ENCODE measurements at places on chromosomes 4 and X.

GRCh38 chr4:54958236-54958635, 167.2 kb downstream of the KDR start:
- H3K4me3 ChIP-seq = no peak overlapping the region
- no peak overlapping the region for H3K27ac ChIP-seq
- H3K4me1 ChIP-seq = no peaks in the 10 kb centered on the region
- no peak for DNase-seq
- H3K27me3 ChIP-seq = peaks cover 3% of the 10 kb centered on the region

- no peaks in the 10 kb centered on the region for H3K36me3 ChIP-seq
- no peaks in the 10 kb centered on the region for H3K27me3 ChIP-seq
- H3K4me3 ChIP-seq = peak overlapping the region; percentile 56
- H3K4me1 ChIP-seq = peaks cover 40% of the 10 kb centered on the region
- peak overlapping the region; percentile 100 for H3K27ac ChIP-seq
These were observed 12.0 kb downstream of the EREG start for GRCh38 chr4:74376888-74377483.

- peak overlapping the region; percentile 23 for H3K4me3 ChIP-seq
- peaks cover 57% of the 10 kb centered on the region for H3K4me1 ChIP-seq
- peak; percentile 79 for DNase-seq
- peak overlapping the region; percentile 100 for H3K27ac ChIP-seq
- H3K36me3 ChIP-seq = peaks cover 63% of the 10 kb centered on the region
- H3K27me3 ChIP-seq = no peaks in the 10 kb centered on the region
These were observed 10.5 kb downstream of the ANXA5 start for GRCh38 chr4:121686255-121686654.

DNA sequence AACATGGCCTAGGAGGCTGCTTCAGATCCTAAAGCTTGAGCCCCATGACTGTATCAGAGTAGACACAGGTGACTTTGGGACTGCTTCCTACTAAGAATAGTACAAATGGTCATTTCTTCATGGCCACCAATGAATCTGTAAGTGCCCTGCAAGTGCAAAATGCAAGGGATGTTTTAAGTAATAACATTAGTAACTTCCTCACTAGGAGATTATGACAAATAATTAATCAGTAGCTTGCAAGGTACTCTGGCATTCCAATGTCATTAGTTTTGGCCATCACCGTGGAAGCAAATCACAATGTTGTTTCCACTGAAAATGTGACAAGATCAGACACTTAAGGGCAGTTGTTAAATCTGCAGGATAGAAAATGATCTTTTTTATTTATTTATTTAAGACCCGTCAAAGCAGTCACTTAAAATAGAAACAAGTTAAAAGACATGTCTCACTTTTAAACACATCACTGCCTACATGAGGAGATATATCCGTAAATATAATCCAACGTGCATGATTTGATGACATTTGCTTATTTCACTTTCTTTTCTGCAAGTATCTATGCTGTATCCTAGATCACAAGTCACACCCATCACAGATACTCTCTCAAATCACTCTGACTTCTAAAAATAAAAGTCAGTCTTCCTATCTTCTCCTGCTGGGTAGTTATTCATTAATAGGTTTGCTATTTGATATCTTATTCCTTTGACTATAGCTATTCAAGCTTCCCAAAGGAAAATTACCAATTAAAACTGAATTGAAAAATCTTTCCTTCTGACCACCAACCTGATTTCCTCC, 400.6 kb downstream of the IL15 start:
- H3K27me3 ChIP-seq = no peaks in the 10 kb centered on the region
- peak; percentile 88 for DNase-seq
- no peaks in the 10 kb centered on the region for H3K36me3 ChIP-seq
- peaks cover 25% of the 10 kb centered on the region for H3K4me1 ChIP-seq
- H3K4me3 ChIP-seq = peak overlapping the region; percentile 14

DNA sequence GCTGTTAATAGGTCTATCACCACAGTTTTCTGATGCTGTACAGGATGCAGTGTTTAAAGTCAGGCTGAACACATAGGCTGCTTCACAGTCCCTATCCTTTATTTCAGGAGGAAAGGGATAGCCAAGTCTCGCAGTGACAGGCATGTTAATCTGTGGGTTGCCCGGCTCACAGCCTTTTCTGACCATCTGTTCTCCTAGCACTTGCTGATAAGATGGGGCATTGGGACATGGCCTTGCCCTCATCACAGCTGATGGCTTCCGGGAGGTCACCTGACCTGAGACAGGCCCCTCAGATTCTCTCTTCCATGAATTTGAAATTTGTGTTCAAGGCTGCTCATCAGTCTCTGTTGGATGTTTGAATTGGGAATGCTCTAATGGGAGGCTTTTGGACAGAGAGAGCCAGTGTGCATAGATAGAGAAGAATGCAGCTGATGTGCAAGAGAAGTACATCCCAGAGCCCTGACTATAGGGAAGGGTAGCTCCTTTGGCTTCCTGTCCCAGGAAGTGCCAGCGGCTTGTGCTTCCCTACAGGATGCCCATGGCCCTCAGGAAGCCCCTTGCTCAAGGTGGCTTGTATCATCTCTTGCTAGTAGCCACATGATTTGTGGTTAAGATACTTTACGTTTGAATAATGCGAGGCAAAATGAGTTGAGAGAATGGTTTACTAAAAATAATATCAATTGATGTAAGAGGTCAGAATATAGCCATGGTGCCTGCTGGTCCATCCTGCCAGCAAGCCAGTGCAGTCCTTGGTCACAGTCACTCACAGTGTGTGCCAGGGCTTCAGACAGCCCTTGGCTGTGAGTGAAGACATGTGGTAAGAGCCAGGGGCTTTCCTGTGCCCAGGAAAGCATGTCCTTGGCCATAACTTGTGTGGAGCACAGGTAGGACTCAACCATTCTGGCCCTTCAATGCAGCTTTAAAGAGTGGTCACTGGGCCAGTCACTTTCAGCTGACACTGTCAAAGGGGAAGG, 88.6 kb downstream of the TSPAN7 start:
- peaks cover 10% of the 10 kb centered on the region for H3K27me3 ChIP-seq
- no peak for DNase-seq
- no peak overlapping the region for H3K27ac ChIP-seq

GRCh38 chr4:170671171-170671570, 581.4 kb upstream of the AADAT start:
- H3K36me3 ChIP-seq = no peaks in the 10 kb centered on the region
- H3K27ac ChIP-seq = no peak overlapping the region
- H3K4me1 ChIP-seq = peaks cover 37% of the 10 kb centered on the region
- no peak overlapping the region for H3K4me3 ChIP-seq

DNA sequence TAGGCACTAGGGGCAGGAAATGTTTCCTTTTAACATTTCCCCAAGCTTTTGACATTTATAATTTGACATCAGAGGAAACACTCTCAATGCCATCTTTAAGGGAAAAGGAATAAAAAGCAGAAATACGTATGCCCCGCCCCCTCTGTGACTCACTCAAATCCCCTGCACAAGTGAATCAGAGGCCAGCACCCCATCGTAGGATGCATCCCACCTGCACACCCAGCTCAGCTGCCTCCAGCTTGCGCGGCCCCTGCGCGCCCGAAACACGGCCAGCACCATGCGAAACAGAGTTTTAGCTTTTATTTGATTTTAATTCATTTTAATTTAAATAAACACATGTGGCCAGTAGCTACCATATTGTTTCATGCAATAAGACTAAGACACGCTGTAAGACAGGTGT, 29.5 kb downstream of the ABLIM2 start:
- no peak overlapping the region for H3K27ac ChIP-seq
- H3K4me1 ChIP-seq = no peaks in the 10 kb centered on the region
- no peaks in the 10 kb centered on the region for H3K36me3 ChIP-seq
- no peak overlapping the region for H3K4me3 ChIP-seq
- no peak for DNase-seq
- H3K27me3 ChIP-seq = no peaks in the 10 kb centered on the region

DNA sequence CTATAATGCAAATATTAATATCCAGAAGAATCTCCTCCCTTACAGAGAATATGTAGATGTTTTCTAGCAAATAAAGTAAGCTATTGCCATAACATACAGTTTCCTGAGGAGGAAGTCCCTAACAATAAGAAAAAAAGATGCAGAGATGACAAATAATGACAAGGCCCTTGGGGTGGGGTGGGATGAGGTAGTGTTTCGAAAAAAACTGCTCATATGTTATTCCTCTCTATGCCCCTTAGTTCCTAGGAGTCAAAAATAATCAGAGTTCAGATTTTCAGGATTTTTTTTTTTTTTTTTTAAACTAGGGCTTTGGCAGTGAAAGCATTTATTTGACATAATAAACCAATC, 99.0 kb downstream of the ZAR1 start:
- no peaks in the 10 kb centered on the region for H3K27me3 ChIP-seq
- H3K4me3 ChIP-seq = no peak overlapping the region
- no peak for DNase-seq
- no peaks in the 10 kb centered on the region for H3K4me1 ChIP-seq
- no peaks in the 10 kb centered on the region for H3K36me3 ChIP-seq

- no peak for DNase-seq
- no peaks in the 10 kb centered on the region for H3K36me3 ChIP-seq
These were observed 5.5 kb upstream of the USP53 start for GRCh38 chr4:119207051-119207450.

GRCh38 chrX:97050392-97050791, 166.7 kb downstream of the RPA4 start:
- H3K4me1 ChIP-seq = no peaks in the 10 kb centered on the region
- no peak for DNase-seq
- no peak overlapping the region for H3K4me3 ChIP-seq
- no peaks in the 10 kb centered on the region for H3K27me3 ChIP-seq
- no peaks in the 10 kb centered on the region for H3K36me3 ChIP-seq

GRCh38 chrX:133660281-133660680, 245.0 kb upstream of the GPC4 start:
- peaks cover 22% of the 10 kb centered on the region for H3K4me1 ChIP-seq
- H3K4me3 ChIP-seq = no peak overlapping the region
- no peaks in the 10 kb centered on the region for H3K36me3 ChIP-seq
- peak overlapping the region; percentile 67 for H3K27ac ChIP-seq
- DNase-seq = peak; percentile 87
- H3K27me3 ChIP-seq = no peaks in the 10 kb centered on the region

DNA sequence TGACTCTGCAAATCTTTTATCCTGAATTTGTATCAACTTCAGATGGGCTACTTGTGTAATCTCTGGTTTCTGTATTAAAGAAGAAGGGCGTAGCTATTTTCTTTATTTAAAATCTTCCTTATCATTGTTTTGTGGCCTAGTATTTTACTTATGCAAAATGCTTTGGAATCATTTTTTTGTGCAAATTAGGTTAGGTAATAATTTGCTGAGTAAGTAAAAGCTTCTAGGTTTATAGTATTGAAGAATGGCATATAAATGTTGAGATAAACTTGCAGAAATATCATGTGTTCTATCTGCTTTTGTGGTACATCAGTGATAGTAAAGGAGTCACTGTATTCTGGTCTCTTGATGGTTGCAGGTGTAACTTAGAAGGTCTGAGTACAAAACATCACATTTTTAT, 197.2 kb upstream of the IL15 start:
- H3K4me3 ChIP-seq = no peak overlapping the region
- H3K4me1 ChIP-seq = peaks cover 7% of the 10 kb centered on the region
- H3K27ac ChIP-seq = no peak overlapping the region

DNA sequence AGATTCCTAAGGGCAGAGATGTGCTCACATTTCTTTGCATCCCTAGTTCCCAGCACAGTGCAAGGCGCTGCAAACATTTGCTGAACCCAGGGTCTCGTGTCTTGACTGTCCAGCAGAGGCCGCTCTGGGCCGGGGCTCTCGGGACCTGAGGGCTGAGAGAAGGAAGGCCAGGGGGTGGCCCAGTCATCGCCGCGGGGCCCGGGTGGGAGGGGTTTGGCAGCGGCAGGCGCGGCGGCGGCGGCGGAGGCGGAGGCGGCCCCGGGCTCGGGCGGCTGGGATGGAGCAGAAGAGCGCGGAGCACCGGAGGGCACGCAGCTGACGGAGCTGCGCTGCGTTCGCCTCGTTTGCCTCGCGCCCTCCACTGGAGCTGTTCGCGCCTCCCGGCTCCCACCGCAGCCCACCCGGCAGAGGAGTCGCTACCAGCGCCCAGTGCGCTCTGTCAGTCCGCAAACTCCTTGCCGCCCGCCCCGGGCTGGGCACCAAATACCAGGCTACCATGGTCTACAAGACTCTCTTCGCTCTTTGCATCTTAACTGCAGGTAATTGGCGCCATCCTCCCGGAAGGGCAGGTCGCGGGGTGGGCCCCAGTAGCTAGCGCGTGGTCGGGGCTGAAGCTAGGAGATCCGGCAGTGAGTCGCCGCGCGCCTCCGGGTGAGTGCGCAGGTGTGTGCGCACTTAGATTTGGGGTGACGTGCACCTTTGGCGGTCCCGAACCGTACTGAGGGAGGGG, at the start of gene PARM1:
Gene PARM1 (plus strand): TSS at position 285 of the 730 bp plus-strand sequence. CDS start 212 bp downstream, at position 497.
- H3K36me3 ChIP-seq = no peaks in the 10 kb centered on the region
- no peaks in the 10 kb centered on the region for H3K4me1 ChIP-seq
- DNase-seq = peak; percentile 78
- peak within 1 kb of the TSS; percentile 82 for H3K4me3 ChIP-seq
- H3K27me3 ChIP-seq = peaks cover 10% of the 10 kb centered on the region

DNA sequence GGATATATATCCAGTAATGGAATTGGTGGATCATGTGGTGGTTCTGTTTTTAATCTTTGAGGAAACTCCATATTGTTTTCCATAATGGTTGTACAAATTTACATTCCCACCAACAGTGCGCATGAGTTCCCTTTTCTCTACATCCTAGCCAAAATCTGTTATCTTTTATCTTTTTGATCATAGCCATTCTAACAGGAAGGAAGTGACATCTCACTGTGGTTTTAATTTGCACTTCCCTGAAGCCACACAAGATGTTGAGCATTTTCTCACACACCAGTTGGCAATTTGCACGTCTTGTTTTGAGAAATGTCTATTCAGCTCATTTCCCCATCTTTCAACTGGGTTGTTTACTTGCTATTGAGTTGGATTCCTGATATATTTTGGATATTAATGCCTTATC, 194.9 kb downstream of the CBLL2 start:
- H3K36me3 ChIP-seq = no peaks in the 10 kb centered on the region
- H3K4me3 ChIP-seq = no peak overlapping the region
- no peak overlapping the region for H3K27ac ChIP-seq
- H3K27me3 ChIP-seq = no peaks in the 10 kb centered on the region

GRCh38 chr4:107255596-107255995, 219.5 kb upstream of the DKK2 start:
- no peak for DNase-seq
- H3K27ac ChIP-seq = no peak overlapping the region
- H3K27me3 ChIP-seq = no peaks in the 10 kb centered on the region
- H3K4me1 ChIP-seq = no peaks in the 10 kb centered on the region
- no peak overlapping the region for H3K4me3 ChIP-seq

DNA sequence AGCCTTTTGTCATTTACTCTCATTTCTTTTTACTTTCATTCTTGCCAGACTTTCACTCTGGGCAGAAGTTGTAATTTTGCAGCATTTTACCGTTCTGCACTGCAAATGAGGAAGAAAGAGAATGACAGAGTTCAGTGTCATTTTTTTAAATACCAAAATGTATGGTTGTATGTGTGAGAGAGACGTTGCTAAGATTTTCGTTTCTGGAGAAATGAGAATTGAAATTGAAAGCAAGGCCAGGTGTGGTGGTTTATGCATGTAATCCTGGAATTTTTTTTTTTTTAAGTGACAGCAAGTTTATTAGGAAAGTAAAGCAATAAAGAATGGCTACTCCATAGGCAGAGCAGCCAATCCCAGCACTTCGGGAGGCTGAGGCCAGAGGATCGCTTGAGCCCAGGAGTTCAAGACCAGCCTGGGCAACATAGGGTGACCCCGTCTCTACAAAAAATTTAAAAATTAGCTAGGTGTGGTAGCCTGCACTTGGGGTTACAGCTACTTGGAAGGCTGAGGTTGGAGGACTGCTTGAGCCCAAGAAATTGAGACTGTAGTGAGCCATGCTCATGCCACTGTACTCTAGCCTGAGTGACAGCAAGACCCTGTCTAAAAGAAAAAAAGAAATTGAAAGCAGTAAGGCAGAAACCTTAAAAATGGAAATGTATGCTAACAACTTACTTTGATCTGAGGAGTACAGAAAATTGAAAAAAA, 12.9 kb downstream of the DCK start:
- no peaks in the 10 kb centered on the region for H3K27me3 ChIP-seq
- no peak overlapping the region for H3K4me3 ChIP-seq
- H3K36me3 ChIP-seq = no peaks in the 10 kb centered on the region

All from PC-3 (cell line).